Tibial nerve (tissue), 4 donors: ENCODE measurements at places on chromosomes 4 and X. TPM values are rescaled to one million over a fixed set of nuclear protein-coding genes. Genes with fewer than 3 reads are reported as not detected.

The TMEM185A gene
- total RNA-seq, result 23.7 TPM

The NUP62CL gene
- not detected for total RNA-seq

GRCh38 chr4:72786401-72786990 lies 217.5 kb upstream of the ADAMTS3 start:
- no peak overlapping the region for H3K4me3 ChIP-seq
- no peaks in the 10 kb centered on the region for H3K4me1 ChIP-seq
- no peak for DNase-seq
- no peak overlapping the region for H3K27ac ChIP-seq

The EVC2 gene
- 28.8 TPM for total RNA-seq

DNA sequence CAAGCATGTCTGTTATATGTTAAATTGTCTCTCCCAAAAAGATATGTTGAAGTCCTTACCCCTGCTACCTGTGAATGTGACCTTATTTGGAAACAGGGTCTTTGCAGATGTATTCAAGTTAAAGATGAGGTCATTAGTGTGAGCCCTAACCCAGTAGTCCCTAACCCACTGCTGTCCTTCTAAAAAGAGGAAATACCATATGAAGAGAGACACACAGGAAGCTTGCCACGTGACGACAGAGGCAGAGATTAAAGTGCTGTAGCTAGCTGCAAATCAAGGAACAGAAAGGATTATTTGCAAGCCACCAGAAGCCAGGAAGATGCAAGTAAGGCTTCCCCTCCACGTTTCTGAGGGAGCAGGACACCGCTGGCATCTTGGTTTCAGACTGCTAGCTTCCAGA lies 150.1 kb downstream of the HNRNPD start:
- H3K36me3 ChIP-seq, result no peaks in the 10 kb centered on the region
- no peak for DNase-seq
- no peaks in the 10 kb centered on the region for H3K4me1 ChIP-seq
- H3K4me3 ChIP-seq, result no peak overlapping the region
- H3K27me3 ChIP-seq, result no peaks in the 10 kb centered on the region

- no peak for DNase-seq
- H3K27me3 ChIP-seq, result peaks cover 22% of the 10 kb centered on the region
- H3K36me3 ChIP-seq, result no peaks in the 10 kb centered on the region
- no peaks in the 10 kb centered on the region for H3K4me1 ChIP-seq
- no peak within 1 kb of the TSS for H3K27ac ChIP-seq
These were observed at the start of gene RAB40A for GRCh38 chrX:103519389-103519788. Gene RAB40A, minus strand, starts transcription at chrX:103519489. Its CDS starts 18,733 bp downstream, at chrX:103500756.

The TMPRSS11B gene
- total RNA-seq, result not detected
